ENCODE measurements at places on chromosomes 6 and 20.
A peak's percentile ranks its signal among the peaks of the same experiment; 100 is the strongest.

GRCh38 chr20:51382111-51382985 is 160.2 kb downstream of the NFATC2 start:
- no peak for DNase-seq

- no peak for DNase-seq
These were observed 1.9 kb downstream of the TAB2 start for GRCh38 chr6:149319422-149319821.

- no peak for DNase-seq
These were observed 117.9 kb upstream of the ZNF217 start for GRCh38 chr20:53711333-53712211.

GRCh38 chr6:111184827-111185532 is 97.7 kb downstream of the SLC16A10 start:
- DNase-seq: no peak

DNA sequence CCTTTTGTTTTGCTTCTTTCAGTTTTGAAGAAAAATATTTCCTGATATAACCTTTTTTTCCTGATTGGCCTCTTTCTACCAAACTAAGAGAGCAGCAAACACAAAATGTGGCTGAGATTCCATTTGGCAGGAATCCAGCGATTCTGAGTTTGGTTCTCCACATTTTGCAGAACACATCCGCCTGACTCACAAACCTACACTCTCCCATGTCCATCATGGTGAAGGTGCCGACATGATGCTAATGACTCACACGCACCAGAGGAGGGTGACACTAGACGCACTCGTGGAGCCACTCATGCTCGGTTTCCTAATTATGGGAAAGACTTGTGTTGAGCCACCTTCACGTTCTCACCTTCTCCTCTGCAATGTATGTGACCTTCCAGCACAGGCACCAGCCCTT is 45.9 kb upstream of the DUSP22 start:
- no peak for DNase-seq

GRCh38 chr6:137893181-137893580 is 26.1 kb downstream of the TNFAIP3 start:
- DNase-seq: no peak

GRCh38 chr6:34537922-34538550 is 18.1 kb downstream of the SPDEF start:
- no peak for DNase-seq

DNA sequence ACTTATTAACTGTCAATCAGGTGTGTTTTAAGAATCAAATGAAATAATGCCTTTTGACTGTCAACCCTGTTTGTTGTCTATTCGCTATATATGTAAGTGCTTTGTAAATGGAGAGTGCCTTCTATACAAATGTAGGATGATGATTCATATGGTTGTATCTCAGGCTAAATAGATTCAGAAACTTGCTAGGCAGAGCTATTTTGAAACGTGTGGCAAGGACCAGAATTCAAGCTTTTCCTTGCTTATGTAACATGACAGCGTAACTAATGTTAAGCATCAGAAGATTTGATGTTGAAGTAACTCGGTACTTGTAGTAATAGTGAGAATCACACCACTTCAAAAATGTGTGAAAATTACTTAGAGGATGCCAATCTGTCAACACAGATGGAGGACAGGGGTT is 3.4 kb downstream of the OGFRL1 start:
- DNase-seq: no peak

DNA sequence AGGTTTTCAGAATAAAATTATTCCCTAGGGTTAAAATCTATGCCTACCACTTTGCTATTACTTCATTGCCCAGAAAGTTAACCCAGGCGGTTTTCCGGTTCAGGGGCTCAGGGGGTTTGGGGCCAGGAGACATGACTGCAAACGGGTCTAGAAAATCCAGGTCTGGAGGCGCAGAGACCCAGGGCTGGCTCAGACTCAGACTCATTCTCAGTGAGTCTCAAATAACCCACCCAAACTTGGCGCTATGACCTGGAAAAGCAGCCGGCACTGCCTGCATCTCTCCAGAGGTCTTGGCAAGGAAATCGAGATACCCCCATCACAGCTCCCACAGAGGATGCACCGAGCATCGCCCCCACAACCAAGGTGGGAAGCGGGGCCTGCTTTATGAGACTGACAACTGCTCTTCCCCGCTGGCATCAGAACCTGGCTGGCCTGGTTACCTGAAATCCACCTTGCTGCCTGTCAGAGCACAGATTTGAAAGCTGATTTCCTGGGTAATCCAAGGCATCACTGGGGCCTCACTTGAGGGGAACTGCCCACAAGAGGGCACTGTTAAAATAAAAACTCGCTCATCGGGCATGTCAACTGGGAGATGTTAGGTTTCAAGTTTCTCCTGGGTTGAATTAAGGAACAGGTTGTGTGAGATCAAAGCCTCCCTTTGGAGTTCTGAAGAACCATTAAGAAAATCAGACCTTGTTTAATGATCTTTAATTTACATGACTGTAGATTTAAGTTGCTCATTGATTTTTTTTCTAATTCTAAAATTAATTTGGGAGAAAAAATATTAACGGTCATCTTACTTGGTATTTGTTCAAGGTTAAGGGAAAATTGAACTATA is 55.1 kb downstream of the KIF16B start:
- DNase-seq: no peak

DNA sequence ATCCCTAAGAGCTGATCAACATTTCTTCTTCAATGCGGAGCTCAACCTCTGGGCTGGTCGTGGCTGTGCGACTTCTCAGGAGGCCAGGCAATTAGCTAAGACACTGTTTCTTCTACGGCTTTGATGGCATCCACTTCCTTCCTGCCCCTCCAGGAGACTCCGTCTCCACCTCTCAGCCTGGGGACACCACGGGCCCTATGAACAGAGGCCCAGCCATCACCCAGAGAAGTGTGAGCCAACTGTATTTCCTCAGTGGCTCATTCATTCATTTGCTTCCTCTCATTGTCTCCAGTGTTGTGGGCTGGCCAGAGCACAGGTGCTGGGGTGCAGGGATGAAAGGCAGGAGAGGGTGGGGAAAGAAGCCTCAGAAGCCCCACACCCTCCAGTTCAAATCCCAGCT is 51.8 kb upstream of the APCDD1L start:
- no peak for DNase-seq

DNA sequence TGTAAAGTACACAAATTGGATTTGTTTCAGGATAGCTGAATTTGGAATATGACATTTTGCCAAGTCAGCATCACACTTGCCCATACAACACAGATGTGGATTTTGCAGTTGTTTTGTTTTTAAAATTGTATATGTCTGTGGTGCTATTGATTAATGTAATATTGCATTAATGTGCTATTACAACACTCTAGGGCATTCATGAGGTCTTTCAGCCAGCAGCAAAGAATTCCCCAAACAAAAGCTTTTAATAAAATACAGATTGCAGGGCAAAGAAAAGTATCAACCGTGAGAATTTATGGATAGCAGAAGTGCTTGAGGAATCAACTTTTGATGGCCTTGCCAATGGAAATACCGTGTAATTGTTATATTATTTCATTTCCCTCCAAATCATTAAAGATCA is 144.9 kb downstream of the AIG1 start:
- no peak for DNase-seq

DNA sequence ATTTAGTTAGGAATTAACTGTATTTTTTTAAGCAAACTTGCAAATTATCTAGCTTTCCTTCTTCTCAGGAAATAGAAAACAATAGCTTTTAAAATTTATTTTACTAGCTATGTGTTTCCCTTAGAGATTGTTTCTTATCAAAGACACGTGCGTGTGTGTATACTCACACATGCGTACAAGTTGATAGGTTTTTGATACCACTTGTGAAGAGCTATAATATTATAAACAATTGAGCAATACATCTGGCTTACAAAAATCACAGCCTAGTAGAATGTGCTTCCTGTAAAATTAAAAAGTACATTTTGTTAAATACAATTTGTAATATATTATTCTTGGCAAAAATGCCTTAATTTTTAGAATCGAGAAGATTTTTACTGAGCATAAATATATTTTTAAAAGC is 33.9 kb downstream of the COL12A1 start:
- no peak for DNase-seq

GRCh38 chr6:97059473-97059872 is 134.9 kb downstream of the KLHL32 start:
- no peak for DNase-seq

- no peak for DNase-seq
These were observed 25.9 kb upstream of the ATXN1 start for GRCh38 chr6:16787128-16787682.

DNA sequence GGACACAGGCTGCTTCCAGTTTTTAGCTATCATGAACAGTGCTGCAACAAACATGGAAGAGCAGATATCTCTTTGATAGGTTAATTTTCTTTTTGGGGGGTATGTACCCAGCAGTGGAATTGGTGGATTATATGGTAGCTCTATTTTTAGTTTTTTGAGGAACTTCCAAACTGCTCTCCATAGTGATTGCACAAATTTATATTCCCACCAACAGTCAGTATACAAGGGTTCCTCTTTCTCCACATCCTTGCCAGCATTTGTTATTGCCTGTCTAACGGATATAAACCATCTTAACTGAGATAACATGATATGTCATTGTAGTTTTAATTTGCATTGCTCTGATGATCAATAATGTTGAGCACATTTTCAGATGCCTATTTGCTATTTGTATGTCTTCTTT is 237.6 kb downstream of the MMUT start:
- no peak for DNase-seq

DNA sequence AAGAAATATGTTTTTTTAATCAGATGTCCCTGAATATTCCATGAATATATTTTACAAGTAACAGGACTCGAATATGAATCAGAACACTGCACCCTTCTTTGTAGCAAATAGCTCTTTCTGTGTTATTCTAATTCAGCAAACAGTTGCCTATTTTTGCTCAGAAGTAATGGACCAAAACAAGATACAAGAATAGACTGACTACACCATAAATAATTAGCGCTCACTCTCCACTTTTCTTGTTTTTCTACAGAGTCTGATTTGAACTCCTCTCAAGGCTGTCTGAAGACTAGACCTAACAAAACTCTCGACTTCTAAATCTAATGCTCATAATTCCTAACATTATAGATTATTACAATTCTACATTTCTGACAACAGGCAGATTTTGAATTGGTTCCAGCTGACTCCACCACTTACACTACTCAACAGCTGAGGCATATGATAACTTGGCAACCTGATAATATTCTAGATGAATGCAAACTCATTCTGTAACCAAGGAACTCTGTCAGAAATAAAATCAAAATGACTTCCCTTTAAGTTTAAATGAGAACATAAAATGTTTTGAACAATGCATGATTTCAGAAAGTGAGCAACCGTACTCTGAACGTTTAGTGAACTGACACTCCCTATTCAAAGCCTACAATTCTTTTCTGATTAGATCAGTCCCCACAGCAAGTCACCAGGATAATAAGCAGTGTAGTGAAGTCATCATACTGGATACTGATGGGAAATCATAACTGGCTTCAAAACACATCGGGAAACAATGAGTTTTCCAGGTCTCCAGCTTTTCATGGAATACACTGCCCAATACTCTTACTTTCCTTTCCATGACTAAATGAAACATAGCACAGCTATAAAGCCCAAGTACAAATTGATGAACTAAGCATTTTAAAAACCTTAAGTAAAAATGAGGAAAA is 114.2 kb upstream of the BEND6 start:
- DNase-seq: no peak

DNA sequence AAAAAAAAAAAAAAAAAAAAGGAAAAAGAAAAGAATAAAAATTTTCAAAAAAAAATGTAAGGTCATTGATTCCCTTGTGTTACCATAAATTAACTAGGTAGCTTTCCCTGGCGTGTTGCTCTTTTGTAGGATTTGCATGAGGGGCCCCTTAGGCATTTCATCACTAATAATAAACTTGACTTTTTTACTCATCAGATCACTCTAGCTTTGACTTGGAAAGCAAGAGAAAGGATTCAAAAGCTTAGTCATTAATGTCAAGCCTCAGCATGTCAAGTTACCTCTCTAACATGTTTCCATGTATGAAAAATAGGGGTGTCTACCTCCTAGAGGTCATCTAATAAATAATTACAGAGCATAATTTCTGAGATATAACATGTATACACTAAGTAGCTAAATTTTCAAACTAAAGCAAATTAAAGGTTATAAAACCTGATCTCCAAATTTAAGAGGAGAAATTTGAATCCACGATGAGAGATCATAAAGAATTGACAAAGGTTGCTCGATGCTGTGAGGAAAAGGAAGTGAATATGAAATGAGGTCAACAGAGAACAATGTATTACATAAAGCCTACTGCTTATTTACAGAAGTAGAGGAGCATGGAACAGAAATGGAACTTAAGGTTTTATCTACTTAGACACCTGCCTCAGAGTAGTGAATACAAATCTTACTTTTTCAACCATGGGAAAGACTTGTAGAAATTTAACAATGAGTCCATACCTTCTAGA is 86.8 kb downstream of the ARHGAP18 start:
- no peak for DNase-seq

- no peak for DNase-seq
These were observed 66.6 kb downstream of the BMP7 start for GRCh38 chr20:57199656-57200405.

- no peak for DNase-seq
These were observed 77.6 kb downstream of the SRC start for GRCh38 chr20:37423545-37423944.

GRCh38 chr20:58714340-58714922 is 21.8 kb downstream of the NPEPL1 start:
- peak; percentile 2 for DNase-seq

- no peak for DNase-seq
These were observed 1.5 kb downstream of the GPANK1 start for GRCh38 chr6:31663126-31663960.

- no peak for DNase-seq
These were observed 133.5 kb upstream of the CCDC28A start for GRCh38 chr6:138640028-138640427.

DNA sequence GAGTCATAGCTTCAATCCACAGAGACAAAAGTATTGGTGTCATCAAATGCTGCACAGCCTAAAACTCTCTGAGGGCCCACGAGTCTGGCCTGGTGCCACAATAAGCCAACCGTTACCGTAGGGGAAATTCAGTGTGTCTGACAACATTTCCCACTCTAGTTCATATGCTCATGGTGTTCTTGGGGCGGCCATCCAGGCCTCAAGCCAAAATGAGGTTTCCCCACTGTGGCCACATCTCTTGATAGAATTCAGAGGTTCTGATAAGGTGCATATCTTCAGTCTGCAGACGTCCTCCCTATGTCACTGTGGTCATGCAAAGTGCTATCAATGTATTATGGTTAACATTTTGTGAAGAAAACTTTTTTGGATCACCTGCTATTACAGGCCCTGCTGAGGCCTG is 627.7 kb downstream of the QKI start:
- DNase-seq: no peak

- DNase-seq: no peak
These were observed 242.6 kb downstream of the SMOC2 start for GRCh38 chr6:168683621-168684020.

GRCh38 chr20:62031462-62032092 is 34.1 kb downstream of the TAF4 start:
- peak; percentile 11 for DNase-seq

- DNase-seq: peak; percentile 60
These were observed 197.4 kb upstream of the KCNG1 start for GRCh38 chr20:51220293-51220706.

All from stimulated activated CD4-positive, alpha-beta T cell treated with anti-CD3 and anti-CD28 coated beads, Interleukin-4, amount 100 ng/mL, for 24 hours (primary cell).